Thyroid gland (tissue), 4 donors: ENCODE measurements at places on chromosomes 7 and 10. TPM values are rescaled to one million over a fixed set of nuclear protein-coding genes. Genes with fewer than 3 reads are reported as not detected.

DNA sequence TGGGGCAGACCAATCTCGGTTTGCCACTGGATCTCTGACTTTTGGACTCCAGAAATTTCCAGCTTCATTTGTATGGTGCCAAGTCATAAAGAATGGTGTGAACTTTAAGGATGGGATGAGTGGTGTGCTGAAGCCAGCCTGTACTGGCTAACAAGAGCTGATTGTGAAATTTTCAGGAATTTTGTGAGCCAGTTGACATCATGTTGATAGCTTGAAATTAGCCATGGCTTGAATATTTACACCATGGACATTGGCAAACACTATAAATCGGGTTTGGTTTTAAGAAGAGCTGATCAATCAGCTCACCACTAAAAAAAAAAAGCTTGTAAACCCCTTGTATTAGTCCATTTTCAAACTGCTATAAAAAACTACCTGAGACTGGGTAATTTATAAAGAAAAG is 14.1 kb upstream of the MYH16 start:
- DNase-seq, result no peak

The CALHM1 gene
- not detected for total RNA-seq

DNA sequence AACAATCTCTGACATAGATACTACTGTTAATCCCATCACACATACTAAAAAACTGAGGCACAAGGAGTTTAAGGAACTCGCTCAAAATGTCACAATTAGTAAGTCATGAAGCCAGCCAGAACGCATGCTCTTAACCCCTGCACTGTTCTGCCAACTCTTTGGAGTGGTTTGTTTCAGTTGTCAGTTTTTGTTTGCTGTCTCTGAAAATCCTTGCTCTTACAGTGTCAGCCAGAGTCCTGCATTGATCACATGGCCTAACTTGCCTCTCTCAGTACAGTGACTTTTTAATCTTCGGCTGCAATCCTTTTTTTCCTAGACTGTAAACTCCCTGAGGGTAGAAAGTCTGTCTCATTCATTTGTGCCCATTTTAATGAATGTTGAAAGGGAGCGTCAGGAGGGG is 753.8 kb downstream of the AUTS2 start:
- no peak for DNase-seq

- no peak for DNase-seq
These were observed 158.9 kb downstream of the TCF7L2 start for GRCh38 chr10:113108948-113109347.

The IL2RA gene
- total RNA-seq, result 1.7 TPM

DNA sequence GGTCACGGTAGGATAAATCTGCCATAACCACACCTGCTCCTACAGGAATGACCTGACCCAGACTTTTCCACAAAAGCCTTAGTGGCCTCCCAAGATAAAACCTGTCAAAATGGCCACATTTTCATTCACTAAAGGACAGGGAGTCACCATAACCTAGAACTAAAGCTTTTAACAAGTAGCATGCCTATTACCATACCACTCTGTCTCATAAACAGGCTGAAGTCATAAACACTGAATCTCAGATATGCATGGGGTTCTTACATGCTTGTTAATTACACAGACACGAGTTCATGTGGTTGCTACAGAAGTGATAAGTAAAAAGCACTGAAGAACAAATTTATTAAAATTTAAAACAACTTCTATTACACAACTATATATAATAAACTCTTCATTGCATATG is 56.0 kb downstream of the HIPK2 start:
- no peak for DNase-seq

- no peak for DNase-seq
These were observed 47.7 kb downstream of the VWC2 start for GRCh38 chr7:49821181-49821580.

DNA sequence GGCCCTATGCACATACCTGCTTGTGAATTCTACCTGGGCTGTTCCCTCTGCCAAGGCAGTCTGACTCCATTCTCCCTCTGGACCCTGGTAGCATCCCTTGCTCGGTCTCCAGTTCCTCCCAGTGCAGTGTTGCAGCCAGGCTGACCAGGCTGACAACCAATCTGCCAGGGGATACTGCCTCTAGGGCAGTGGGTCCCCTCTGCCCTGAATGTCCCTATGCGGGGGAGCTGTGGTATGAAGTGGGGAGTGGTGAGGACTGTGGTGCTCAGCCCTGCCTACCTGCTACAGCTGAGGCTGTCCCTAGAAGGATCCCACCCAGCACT is 48.0 kb upstream of the CAMK2B start:
- no peak for DNase-seq

- peak; percentile 39 for DNase-seq
These were observed at the start of gene MARVELD1 for GRCh38 chr10:97713339-97713825. MARVELD1 (plus strand) TSS chr10:97713730; CDS start chr10:97713877, 147 bp downstream.

DNA sequence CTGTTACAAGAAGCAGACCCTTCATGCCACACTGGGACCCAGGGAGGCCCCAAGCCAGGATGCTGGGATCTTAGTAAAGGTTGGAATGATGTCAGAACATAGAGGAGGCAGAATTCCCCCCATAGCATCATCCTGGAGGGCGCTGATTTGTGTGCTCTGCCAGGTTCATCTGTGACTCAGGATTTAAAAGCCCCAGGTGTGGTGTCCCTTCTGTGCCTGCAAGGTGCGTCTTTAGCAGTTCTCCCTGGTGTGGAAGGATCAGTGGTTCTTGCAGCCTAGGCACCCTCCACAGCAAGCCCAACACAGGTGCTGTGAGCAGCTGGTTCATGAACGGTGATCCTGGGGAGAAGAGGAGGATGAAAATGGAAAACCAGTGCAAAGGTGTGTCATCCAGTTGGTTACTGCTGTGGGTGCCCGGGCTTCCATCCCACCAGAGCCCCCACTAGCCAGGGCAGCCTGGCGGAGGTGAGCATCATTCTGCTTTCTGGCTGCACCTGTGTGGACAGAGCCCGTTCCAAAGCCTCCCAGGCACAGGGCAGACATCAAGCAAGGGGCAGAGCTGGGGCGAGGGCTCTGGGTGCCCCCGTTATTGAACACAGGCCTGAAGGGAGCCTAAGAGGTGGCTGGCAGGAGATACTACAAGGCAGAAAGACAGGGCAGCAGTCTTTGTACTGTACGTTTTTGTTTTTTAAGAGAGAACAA is 49.5 kb downstream of the IKZF1 start:
- no peak for DNase-seq

DNA sequence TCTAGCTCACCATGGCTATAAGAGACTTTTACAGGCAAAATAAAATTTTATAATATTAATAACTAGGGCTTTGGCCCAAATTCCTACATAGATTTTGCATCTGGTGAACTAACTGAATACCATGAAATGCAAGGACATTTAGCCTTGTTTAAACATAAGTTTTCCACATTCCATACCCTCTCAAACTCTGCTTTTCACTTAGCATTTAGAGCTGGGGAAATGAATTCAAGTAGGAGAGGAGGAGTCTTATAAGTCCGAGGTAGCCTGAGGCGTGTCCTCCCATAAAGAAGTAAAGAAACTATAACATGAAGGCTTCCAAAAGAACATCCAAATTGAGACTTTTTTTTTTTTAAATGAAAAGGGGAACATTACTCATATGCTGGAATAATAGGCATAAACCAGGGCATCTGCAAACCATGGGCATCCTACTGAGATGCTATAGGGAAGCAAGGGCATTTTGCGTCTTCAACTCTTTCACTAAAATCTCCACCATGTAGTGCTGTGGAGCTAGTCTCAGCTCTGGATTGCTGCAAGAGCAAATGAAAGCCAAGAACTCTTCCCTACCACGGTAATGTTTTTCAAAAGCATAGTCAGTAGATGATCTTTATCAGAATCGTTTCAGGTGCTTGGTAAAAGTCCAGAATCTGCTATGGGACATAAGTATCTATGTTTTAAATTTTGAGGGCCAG is 79.1 kb downstream of the PALS2 start:
- DNase-seq, result no peak

DNA sequence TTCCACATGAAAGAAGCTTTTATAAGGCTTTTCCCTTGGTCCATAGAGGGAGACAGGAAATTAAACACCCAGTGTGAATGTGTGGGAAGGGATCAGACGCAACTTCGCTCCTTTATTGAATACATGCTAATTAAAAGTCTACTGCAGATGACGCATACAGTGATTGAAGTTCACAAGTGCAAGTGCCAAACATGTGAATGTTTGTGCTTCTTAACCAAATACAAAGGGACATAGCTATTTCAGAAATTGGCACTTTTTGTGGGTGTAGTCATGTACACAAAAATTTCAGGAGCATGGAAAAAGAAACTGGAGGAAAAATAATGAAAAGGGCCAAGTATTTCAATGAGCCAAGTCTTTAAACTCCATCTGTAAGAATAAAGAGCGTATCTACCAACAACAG is 283.7 kb downstream of the SKAP2 start:
- DNase-seq, result no peak

The ZNF398 gene
- 21.9 TPM for total RNA-seq

The KCP gene
- 0.54 TPM for total RNA-seq
